ENCODE measurements at places on chromosomes 6 and 20. TPM values are rescaled to one million over a fixed set of nuclear protein-coding genes. Genes with fewer than 3 reads are reported as not detected.

- H3K27ac ChIP-seq = no peak overlapping the region
- H3K27me3 ChIP-seq = no peaks in the 10 kb centered on the region
- no peak for DNase-seq
- H3K4me3 ChIP-seq = no peak overlapping the region
Observed at GRCh38 chr6:24391756-24392405, 10.9 kb upstream of the MRS2 start.

DNA sequence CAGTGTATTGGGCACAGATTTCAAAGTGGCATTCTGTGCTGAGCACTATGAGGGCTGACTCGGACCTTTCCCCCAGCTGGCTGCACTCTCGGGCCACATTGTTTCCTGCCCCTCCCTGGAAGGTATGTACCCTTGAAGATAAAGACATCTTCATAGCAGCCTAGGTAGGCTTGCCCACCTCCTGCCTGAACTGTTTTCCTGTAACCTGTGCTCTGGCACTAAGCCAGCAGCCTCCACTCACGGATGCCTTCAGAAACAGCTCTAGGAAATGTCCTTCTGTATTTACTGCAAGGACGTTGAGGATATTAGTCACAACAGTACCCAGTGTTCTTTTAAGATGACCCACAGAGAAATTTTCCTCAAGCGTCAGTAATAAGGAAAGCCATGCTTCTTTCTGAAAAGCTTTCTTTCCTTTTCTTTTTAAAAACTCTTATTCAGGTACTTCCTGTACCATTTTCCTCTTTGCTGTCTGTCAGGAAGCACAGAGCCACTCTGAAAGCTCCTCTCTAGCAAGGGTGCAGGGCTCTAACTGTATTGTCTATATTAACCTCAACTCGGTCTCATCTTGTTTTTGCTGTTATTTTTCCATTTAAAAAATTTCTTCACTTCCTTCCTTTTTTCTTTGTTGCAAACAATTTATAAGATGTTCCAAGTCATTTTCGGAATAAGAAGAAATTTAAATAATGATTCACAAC is 43.5 kb downstream of the TTI1 start:
- H3K27ac ChIP-seq = peak overlapping the region; percentile 84
- H3K4me3 ChIP-seq = no peak overlapping the region
- H3K36me3 ChIP-seq = no peaks in the 10 kb centered on the region
- no peaks in the 10 kb centered on the region for H3K27me3 ChIP-seq

The SMAP1 gene
- 29.4 TPM for total RNA-seq

The C20orf144 gene
- not detected for total RNA-seq

The BMP2 gene
- 2.8 TPM for total RNA-seq

The RAD21L1 gene
- total RNA-seq = 0.18 TPM

The IDH3B gene
- total RNA-seq = 176 TPM

DNA sequence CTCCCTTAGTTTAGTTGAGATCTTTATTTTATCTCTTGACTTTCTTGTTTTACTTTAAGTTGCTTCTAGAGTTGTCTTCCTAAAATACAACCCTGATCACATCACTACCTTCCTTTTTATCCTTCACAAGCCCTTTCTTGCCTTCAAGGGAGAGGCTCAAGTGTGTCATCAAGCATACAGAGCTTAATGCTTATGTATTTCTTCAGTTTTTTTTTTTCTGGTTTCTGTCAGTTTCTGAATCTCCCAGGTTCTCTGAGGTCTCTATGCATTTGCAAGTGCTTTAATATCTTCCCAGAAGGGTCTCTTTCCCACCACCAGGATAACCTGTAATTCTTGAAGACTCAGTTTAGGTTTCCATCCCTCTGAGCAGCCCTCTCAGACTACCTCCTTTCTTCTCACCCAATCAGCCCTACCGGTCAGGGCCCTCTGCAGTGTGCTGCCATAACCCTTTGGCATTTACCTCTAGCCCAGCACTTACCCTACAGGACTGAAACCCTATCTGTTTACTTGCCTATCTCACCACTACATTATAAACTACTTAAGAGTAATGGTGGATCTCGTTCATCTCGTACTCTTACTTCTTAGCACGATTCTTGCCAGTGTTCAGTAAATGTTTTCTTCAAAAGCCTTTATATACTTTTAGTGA is 36.9 kb downstream of the EYA4 start:
- peaks cover 33% of the 10 kb centered on the region for H3K4me1 ChIP-seq
- DNase-seq = no peak
- peak overlapping the region; percentile 55 for H3K27ac ChIP-seq
- H3K36me3 ChIP-seq = no peaks in the 10 kb centered on the region
- no peak overlapping the region for H3K4me3 ChIP-seq
- no peaks in the 10 kb centered on the region for H3K27me3 ChIP-seq

The TFAP2D gene
- not detected for total RNA-seq

GRCh38 chr6:158174024-158174423 is 5.9 kb downstream of the GTF2H5 start:
- H3K4me3 ChIP-seq = no peak overlapping the region
- H3K27ac ChIP-seq = no peak overlapping the region

The MUCL3 gene
- total RNA-seq = not detected

The DEFB124 gene
- total RNA-seq = not detected

- H3K4me1 ChIP-seq = peaks cover 4% of the 10 kb centered on the region
- no peaks in the 10 kb centered on the region for H3K27me3 ChIP-seq
- H3K36me3 ChIP-seq = no peaks in the 10 kb centered on the region
- H3K27ac ChIP-seq = peak overlapping the region; percentile 78
- no peak overlapping the region for H3K4me3 ChIP-seq
- DNase-seq = peak; percentile 86
Observed at GRCh38 chr6:40395066-40395697, 192.0 kb downstream of the LRFN2 start.

GRCh38 chr20:59961423-59961822 is 3.2 kb downstream of the CDH26 start:
- H3K36me3 ChIP-seq = no peaks in the 10 kb centered on the region
- no peaks in the 10 kb centered on the region for H3K27me3 ChIP-seq

The SIRT5 gene
- 18.0 TPM for total RNA-seq

DNA sequence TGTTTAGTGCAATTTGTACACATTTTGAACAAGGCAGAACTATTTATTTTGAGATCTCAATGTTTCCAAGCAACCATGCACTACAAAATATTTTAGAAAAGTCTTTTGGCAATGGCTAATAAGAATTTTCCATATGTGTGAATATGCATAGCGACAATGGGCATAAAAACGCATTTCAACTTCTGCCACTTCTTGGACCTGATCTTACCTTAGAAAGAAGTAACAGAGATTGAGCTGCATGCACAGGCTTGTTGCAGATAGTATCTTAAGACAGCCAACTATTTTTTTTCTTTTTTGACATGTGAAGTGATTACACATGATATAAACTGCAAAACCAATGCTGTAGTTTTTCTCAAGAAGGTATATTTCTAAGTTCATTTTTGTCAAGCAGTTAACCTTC is 210.4 kb upstream of the PHACTR1 start:
- H3K4me1 ChIP-seq = no peaks in the 10 kb centered on the region
- no peaks in the 10 kb centered on the region for H3K36me3 ChIP-seq
- H3K4me3 ChIP-seq = no peak overlapping the region
- no peak for DNase-seq
- H3K27ac ChIP-seq = no peak overlapping the region

The DXO gene
- total RNA-seq = 11.5 TPM

DNA sequence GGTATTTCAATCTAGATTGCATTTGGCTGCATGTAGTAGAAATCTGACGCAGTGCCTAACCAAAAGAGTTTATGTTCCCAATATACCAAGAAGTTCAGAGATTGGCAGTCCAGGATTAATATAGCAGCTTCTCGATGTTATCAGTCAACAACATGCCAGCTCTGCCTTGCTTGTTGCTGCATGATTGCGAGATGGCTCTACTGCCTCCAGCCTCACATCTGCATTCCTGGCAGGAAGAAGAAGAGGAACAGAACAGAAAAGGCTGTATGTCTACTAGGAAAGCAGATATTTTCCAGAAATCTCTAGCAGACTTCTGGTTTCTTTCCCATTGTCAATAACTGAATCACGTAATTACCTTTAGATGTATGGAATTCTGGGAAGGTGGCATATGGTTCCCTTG is 60.8 kb downstream of the SLC35D3 start:
- no peak for DNase-seq
- H3K4me1 ChIP-seq = no peaks in the 10 kb centered on the region
- peaks cover 2% of the 10 kb centered on the region for H3K27me3 ChIP-seq
- no peak overlapping the region for H3K4me3 ChIP-seq
- H3K36me3 ChIP-seq = no peaks in the 10 kb centered on the region

- H3K4me1 ChIP-seq = peaks cover under 1% of the 10 kb centered on the region
- H3K36me3 ChIP-seq = no peaks in the 10 kb centered on the region
- no peak for DNase-seq
- no peak overlapping the region for H3K27ac ChIP-seq
- no peak overlapping the region for H3K4me3 ChIP-seq
- H3K27me3 ChIP-seq = no peaks in the 10 kb centered on the region
Observed at GRCh38 chr6:151381722-151382121, 9.6 kb downstream of the ZBTB2 start.

DNA sequence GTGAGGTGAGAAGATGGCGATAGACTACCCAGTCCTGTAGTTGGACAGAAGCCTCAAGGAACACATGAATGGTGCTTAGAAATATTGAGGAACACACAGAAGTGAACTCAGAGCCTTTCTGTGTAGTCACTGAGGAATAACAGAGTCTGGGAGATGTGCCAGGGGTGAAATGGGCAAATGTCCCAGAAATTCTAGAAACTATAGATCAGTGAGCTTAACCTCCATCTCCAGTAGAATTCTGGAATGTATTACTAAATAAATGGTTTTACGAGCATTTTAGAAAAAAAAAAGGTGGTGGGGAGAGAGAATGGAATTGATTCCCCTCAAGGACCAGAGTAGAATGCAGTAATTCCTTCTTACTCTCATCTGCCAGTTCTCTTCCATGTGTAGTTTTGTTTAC is 380.0 kb downstream of the LMBRD1 start:
- H3K4me3 ChIP-seq = no peak overlapping the region
- H3K27me3 ChIP-seq = no peaks in the 10 kb centered on the region
- H3K27ac ChIP-seq = no peak overlapping the region
- DNase-seq = no peak

DNA sequence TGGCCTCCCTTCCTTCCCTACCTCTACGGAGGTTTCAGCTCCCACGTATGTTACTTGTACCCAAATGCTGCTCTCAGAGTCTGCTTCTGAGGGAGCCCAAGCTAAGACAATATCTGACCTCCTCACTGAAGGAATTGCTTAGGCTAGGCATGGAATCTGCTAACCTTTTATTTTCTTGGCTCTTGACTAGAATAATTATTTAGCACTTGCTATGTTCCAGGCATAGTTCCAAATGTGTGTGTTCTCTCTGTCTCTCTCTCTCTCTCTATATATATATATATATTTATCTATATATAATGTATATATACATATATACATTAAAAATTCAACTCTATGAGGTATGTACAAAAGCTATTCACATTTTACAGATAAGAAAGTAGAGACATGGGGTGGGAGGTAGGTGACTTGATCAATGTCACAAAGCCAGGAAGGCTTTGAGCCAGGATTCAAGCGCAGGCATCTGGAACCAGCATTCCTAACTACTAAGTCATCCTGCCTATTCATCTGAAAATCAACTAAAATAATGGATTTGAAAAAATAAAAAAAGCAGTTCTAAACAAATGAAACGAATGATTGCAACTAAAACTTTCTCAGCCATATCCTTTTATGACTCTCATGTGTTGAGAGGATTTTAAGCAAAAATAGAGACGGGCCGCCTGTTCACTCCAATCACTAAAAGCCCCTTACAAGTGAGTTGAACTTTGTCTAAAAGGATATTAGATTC is 189.7 kb upstream of the JAG1 start:
- H3K27ac ChIP-seq = peak overlapping the region; percentile 60
- no peak for DNase-seq
- no peak overlapping the region for H3K4me3 ChIP-seq
- H3K4me1 ChIP-seq = peaks cover 8% of the 10 kb centered on the region
- no peaks in the 10 kb centered on the region for H3K27me3 ChIP-seq

GRCh38 chr20:2768632-2769015 is 31.8 kb downstream of the CPXM1 start:
- H3K4me1 ChIP-seq = no peaks in the 10 kb centered on the region
- H3K4me3 ChIP-seq = no peak overlapping the region
- peaks cover under 1% of the 10 kb centered on the region for H3K27me3 ChIP-seq

- H3K4me1 ChIP-seq = peaks cover 34% of the 10 kb centered on the region
- peak overlapping the region; percentile 95 for H3K27ac ChIP-seq
- no peaks in the 10 kb centered on the region for H3K36me3 ChIP-seq
- H3K27me3 ChIP-seq = no peaks in the 10 kb centered on the region
- DNase-seq = no peak
Observed at GRCh38 chr6:90220273-90220672, 76.4 kb downstream of the BACH2 start.

The ZNF831 gene
- total RNA-seq = 0.07 TPM

GRCh38 chr6:170464524-170464979 is 88.6 kb downstream of the PSMB1 start:
- H3K27me3 ChIP-seq = no peaks in the 10 kb centered on the region
- no peaks in the 10 kb centered on the region for H3K36me3 ChIP-seq
- H3K27ac ChIP-seq = no peak overlapping the region
- H3K4me1 ChIP-seq = no peaks in the 10 kb centered on the region
- no peak for DNase-seq

DNA sequence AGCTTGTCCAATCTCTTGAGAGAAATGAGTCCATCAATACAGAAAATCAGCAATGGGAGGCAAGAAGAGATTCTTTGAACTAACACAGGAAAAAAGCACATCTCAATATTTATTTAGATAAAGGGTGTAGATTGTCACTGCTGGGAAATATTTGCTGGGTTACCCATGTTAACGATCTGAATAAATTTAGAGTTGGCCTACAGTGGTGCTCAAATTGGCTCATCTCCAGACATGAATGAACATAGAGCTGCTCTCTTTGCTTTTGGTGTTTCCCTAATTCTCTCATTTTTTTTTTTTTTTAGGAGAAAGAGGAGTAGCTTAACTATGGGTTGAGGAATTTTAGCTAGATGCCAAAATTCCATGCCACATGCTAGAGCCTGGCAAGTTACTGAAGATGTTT is 471.2 kb downstream of the PKHD1 start:
- H3K27me3 ChIP-seq = no peaks in the 10 kb centered on the region
- no peak overlapping the region for H3K27ac ChIP-seq
- H3K4me3 ChIP-seq = no peak overlapping the region
- no peaks in the 10 kb centered on the region for H3K36me3 ChIP-seq
- H3K4me1 ChIP-seq = no peaks in the 10 kb centered on the region
- DNase-seq = no peak

The NCOA5 gene
- 20.5 TPM for total RNA-seq

The RSPO4 gene
- not detected for total RNA-seq

DNA sequence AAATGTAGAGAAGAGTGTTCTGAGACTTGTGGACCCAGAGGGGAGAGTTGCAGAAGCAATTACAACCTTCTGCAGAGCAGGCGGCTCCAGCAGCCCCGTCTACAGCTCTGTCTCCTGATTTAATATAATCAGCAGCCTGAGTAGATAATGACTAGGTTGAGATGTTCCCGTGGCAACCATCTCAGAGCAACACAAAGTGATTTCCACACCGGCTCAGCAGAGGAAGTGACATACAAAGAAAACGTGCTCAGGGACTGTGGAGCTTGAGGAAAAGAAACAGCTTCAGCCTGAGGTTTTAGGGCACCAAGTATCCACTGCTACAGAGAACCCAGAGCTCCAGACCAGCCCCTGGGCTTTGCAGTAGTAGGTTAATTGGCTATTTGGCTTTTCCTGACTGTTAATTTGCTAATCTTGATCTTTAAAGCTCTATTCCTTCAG is 136.4 kb downstream of the MTFR2 start:
- H3K27me3 ChIP-seq = no peaks in the 10 kb centered on the region
- no peaks in the 10 kb centered on the region for H3K36me3 ChIP-seq
- DNase-seq = peak; percentile 23
- peak overlapping the region; percentile 25 for H3K27ac ChIP-seq
- H3K4me3 ChIP-seq = no peak overlapping the region

- H3K36me3 ChIP-seq = no peaks in the 10 kb centered on the region
- H3K4me1 ChIP-seq = no peaks in the 10 kb centered on the region
- no peak overlapping the region for H3K27ac ChIP-seq
- no peak overlapping the region for H3K4me3 ChIP-seq
- no peak for DNase-seq
- no peaks in the 10 kb centered on the region for H3K27me3 ChIP-seq
Observed at GRCh38 chr20:4332121-4332860, 316.9 kb upstream of the RNF24 start.

Measured in gastrocnemius medialis (tissue), 4 donors.